ENCODE measurements at places on chromosomes 5 and 9.

- no peak for DNase-seq
Observed at GRCh38 chr9:129404621-129405020, 216.3 kb downstream of the C9orf50 start.

DNA sequence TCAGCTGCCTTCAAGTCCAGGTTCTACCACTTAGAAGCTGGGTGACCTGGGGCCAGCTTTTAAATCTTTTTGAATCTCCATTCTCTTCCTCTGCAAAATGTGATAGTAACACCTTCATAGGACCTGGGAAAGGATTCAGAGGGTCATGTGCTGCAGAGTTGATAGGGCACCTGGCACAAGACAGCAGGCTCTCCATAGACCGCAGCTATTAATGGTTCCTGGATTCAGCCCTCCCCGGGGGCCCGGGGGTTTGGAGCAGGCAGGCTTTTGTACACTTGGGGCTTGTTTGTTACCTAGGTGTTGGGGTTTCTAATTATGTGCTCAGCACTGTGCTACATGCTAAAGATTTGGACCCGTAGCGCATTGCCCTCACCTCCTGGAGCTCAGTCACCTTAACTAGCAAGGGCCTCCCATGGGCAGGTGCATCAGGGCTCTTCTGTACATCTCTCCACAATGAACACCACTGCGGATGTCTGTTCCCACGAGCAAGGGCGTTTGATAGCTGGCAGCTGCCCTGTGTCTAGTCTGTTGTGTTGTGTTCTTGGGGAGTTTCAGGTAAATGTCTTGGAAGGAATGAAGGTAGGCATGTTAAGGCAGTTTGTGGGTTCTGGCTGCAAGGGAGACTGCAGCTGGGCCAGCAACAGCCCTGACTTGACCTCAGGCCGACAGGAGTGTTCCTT, 12.1 kb downstream of the PRRC2B start:
- DNase-seq, result no peak

DNA sequence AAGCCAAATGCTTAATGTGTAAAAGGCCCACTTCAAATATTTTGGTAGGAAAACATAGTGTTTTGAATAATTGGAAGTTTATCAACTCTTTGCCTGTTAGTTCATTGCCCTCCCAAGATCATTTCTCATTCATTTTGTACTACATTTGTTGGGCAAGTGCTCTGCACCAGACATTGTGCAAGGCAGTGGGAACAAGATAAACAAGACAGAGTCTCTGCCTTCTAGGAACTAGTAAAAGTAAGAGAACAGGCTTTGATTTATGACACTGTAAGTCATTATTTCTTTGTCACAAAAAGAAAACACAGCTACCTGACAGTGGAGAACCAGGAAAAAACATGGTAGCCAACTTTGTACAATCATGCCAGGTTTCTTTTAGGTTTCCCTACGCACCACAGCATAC, 63.7 kb upstream of the PAM start:
- DNase-seq, result no peak

GRCh38 chr5:68250661-68251298, 35.2 kb downstream of the PIK3R1 start:
- no peak for DNase-seq

DNA sequence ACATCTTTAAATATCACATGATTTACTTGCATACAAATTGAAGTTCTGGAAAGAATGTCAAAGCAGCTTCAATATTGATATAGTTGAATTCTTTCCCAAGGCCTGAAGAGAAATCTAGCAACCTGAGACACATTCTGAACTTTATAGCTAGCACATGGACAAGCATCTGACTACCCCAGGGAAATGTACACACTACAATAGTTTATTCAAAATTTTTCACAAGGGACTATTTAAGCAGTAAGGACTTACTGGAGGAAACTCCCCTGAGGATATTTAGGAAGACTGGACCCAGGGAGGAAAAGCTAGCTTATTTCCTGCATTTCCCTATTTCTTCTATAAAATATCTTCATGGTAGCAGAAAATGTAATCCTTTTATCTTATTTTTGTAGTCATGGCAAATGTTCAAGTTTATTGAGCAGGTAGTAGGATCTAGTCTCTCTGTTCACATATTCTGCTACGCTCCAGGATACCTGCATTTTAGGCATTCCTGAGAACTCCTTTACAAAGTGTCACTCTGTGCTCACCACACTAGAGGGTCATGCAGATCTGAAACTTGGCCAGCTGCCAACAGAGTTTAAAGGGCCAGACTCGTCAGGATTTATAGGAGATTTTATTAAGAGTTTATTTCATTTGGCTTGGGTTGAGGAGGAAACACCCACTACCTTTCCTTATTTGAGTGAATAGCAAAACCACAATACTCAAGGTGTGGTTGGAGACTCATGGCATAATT, 348.4 kb upstream of the FTMT start:
- DNase-seq, result no peak
